Common myeloid progenitor, CD34-positive (primary cell): ENCODE measurements at places on chromosomes 3 and 15.

GRCh38 chr3:6025032-6025431 is 835.9 kb upstream of the GRM7 start:
- no peaks in the 10 kb centered on the region for H3K36me3 ChIP-seq
- H3K27me3 ChIP-seq: no peaks in the 10 kb centered on the region
- H3K4me3 ChIP-seq: no peak overlapping the region
- no peak overlapping the region for H3K27ac ChIP-seq
- DNase-seq: no peak
- no peaks in the 10 kb centered on the region for H3K4me1 ChIP-seq

GRCh38 chr3:114377426-114377825 is 83.6 kb downstream of the TIGIT start:
- DNase-seq: no peak
- no peaks in the 10 kb centered on the region for H3K4me1 ChIP-seq
- H3K27me3 ChIP-seq: no peaks in the 10 kb centered on the region

DNA sequence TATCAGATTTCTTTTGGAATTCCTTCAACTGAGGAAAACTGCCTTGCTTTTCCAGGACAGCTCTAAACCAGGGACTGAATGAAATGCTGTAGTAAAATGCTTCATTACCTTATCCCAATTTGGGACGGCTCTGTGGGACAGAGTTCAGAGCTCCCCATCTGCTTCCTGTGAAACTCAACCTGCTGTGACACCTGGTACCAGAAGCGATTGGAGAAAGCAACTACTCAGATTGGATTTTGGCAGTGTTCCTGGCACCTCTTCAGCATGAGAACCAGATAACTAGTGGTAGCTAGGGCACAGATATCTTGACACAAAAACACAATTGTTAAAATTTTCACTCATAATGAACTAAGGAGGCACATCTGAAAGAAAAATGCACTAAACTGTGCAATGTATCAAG is 539.1 kb downstream of the SI start:
- H3K4me3 ChIP-seq: no peak overlapping the region
- H3K4me1 ChIP-seq: no peaks in the 10 kb centered on the region
- DNase-seq: no peak
- H3K27ac ChIP-seq: no peak overlapping the region
- H3K36me3 ChIP-seq: no peaks in the 10 kb centered on the region
- H3K27me3 ChIP-seq: no peaks in the 10 kb centered on the region

DNA sequence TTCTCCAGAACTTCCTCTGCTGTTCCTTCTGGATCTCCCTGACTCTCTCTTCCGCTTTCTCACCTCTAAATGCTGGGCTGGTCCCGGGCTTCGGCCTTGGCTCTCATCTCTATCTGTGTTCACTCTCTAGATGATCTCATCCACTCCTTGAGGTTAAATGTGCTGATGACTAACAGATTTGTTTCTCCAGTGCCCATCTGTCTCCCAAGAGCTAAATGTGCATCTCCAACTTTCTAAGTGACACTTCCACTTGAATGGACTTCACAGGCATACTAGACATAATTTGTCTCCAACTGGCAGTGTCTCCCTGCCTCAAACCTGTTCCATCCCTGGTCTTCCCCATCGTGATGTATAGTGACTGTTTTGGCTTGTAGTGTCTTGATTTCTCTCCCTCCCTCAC is 95.3 kb downstream of the ITPR1 start:
- H3K27me3 ChIP-seq: no peaks in the 10 kb centered on the region
- DNase-seq: no peak
- H3K4me1 ChIP-seq: peaks cover 29% of the 10 kb centered on the region
- H3K27ac ChIP-seq: no peak overlapping the region
- H3K36me3 ChIP-seq: no peaks in the 10 kb centered on the region

DNA sequence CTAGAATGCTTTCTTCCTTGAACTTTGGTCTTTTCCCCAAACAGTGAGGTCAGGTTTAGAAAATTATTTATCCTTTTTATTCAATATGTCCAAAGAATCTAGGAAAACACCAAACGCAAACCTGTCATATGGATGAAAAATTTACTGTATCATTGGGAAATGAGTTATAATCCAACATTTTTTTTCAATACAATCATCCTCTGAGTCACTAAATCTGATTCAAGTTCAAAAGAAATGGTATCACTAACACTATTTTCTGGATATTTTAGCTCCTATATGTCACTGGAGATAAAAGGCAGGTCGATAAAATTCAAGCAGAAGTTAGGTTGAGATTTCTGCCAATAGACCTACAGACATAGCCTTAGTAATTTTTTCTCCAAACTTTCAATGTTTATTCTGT is 591.6 kb upstream of the AGTR1 start:
- H3K27me3 ChIP-seq: peaks cover 1% of the 10 kb centered on the region
- H3K36me3 ChIP-seq: no peaks in the 10 kb centered on the region
- H3K4me1 ChIP-seq: no peaks in the 10 kb centered on the region
- no peak overlapping the region for H3K4me3 ChIP-seq
- H3K27ac ChIP-seq: no peak overlapping the region

GRCh38 chr3:107512108-107512507 is 10.7 kb upstream of the BBX start:
- H3K4me1 ChIP-seq: no peaks in the 10 kb centered on the region
- H3K27ac ChIP-seq: no peak overlapping the region
- no peaks in the 10 kb centered on the region for H3K36me3 ChIP-seq
- no peaks in the 10 kb centered on the region for H3K27me3 ChIP-seq
- no peak overlapping the region for H3K4me3 ChIP-seq

DNA sequence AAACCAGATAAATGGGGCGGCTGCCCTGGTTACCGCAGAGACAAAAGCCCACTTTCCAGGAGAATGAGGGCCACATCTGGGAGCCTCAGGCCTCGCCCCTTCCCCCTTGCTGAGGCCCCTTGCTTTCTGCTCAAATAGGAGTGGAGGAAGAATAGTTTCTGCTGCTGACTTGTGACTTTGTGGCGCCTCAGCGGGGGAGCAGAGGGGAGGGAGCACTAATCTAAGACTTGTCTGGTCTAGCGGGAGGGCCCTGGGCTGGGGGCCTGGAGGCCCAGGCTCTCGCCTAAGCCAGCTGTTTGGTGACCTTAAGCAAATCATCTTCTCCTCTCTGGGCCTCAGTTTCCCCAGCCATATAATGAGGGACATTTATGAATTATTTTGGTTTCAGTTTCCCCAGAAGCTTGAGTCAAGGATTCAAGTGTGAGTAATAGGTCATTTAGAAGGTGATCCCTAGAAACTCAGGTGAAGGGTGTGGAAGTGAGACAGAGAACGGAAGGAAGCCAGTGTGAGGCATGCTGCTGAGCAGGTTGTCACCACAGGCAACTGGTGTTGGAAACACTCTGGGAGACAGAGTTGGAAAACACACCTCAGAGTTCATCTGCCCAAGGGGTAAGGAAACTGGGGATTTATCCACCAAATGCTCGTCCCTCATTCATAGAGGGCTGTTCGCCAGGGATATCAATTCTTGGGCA is 25.9 kb upstream of the SMAD3 start:
- H3K36me3 ChIP-seq: no peaks in the 10 kb centered on the region
- DNase-seq: peak; percentile 91
- H3K27ac ChIP-seq: peak overlapping the region; percentile 65
- peaks cover 18% of the 10 kb centered on the region for H3K4me1 ChIP-seq
